ENCODE measurements at places on chromosomes 5 and 9. TPM values are rescaled to one million over a fixed set of nuclear protein-coding genes. Genes with fewer than 3 reads are reported as not detected.

GRIN1 gene
- 0.15 TPM for total RNA-seq

DDX31 gene
- 9.7 TPM for total RNA-seq

SPOCK1 gene
- total RNA-seq = 36.1 TPM

HDHD3 gene
- total RNA-seq = 11.4 TPM

GPR151 gene
- not detected for total RNA-seq

TCOF1 gene
- total RNA-seq = 15.2 TPM

FAXDC2 gene
- 14.9 TPM for total RNA-seq

IRGM gene
- total RNA-seq = not detected

KCNN2 gene
- 0.44 TPM for total RNA-seq

PCDHGA4 gene
- total RNA-seq = 8.9 TPM

PCDHGA1 gene
- total RNA-seq = 2.3 TPM

TSLP gene
- 5.7 TPM for total RNA-seq

LCN15 gene
- total RNA-seq = not detected
